ENCODE measurements at places on chromosomes 16 and 17.

- DNase-seq, result no peak
These were observed 23.5 kb downstream of the PLCD3 start for GRCh38 chr17:45108595-45109521.

DNA sequence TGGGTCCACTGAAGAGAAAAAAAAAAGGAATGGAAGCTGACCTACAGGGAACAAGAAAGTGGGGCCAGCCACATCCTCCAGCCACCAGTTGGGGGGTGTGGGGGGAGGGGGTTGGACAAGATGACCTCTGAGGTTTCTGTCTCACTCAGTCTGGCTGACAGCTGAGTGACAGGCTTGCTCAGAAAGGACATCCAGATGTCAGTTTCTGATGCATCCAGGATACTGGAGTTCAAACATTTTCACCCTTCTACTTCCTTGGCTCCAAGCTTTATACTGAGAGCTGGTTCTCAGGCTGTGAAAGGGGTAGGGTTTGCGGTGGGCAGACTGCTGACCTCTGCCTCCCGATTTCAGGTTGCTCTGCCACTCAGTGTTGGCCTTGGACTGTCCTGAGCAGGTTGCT, 2178.3 kb downstream of the TP53TG3F start:
- no peak for DNase-seq

DNA sequence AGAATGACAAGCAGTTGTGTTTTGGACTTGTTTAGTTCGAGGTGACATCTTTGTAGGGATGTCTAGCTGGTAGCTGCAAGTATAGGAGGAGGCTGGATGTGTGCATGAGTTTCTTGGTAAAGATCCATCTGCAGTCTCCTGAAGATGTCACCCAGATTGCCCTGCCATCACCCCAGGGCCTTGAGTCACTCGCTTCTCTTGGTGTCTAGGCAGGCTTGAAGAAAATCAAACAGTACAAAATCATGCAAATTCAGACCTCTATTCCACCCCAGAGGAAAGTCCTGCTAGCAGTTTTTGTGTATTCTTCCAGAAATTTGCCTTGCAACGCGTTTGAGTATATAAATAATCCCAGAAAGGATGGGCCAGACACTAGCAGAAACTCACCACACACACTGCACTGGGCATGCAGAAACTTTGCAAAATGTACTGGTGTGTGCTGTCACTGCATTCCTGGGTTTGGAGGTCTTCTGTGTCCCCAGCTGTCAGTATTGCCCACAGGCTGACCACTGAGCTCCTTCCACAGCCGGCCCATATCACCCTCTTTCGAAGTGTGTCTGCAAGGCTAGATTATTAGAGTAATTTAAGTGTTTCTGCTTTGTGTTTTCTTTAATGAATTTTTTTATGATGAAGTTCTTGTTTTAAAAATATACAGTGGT, 51.5 kb downstream of the TENT4B start:
- DNase-seq, result no peak

GRCh38 chr16:11456741-11457140, 111.5 kb downstream of the RMI2 start:
- DNase-seq, result no peak

GRCh38 chr16:57734925-57735754, 430 bp upstream of the KATNB1 start:
- DNase-seq, result peak; percentile 100

DNA sequence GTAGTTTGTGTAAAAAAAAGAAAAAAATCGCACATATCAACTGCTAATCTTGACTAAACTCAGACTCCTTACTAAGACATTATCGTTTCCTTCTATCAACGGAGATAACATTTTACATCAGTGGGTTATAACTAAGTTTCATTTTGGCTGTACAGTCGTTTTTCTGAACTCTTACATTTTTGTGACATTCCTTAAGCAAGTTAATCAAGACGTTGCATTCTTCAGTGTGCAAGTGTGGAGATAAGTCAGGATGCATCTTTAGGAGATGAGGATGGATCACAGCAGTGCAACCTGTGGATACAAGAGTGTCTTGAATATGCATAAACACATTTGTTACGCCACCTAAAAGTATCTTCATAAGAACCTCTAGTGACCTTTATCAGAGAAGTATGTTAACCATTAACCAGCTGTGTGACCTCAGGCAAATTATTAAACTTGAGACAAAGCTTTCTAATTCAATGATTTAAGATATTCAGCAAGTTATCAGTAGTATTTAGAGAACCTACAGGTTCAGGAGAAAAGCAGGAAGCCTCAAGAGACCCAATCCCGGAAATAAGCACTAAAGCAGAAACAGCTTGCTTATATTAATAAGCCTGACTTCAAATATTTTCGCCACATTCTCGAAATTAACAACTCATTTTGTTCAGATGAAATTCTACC, 9.4 kb downstream of the CMC2 start:
- no peak for DNase-seq

DNA sequence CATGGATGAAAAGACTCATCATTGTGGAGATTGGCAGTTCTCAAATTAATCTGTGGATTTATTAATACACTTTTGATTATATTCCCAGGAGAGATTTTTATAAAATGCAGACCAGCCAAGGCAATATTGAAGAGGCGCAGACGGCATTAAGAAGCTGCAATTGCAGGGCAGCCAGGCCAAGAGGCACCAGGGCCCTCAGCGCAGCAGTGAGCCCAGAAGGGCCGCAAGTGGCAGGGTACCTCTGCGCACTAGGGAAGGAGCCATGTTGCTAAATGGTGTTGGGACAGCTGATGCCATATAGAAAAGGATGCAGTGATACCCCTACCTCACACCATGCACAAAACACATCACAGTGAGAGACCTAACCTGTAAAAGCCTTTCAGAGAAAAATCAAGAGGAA, 36.6 kb upstream of the CHMP6 start:
- no peak for DNase-seq

DNA sequence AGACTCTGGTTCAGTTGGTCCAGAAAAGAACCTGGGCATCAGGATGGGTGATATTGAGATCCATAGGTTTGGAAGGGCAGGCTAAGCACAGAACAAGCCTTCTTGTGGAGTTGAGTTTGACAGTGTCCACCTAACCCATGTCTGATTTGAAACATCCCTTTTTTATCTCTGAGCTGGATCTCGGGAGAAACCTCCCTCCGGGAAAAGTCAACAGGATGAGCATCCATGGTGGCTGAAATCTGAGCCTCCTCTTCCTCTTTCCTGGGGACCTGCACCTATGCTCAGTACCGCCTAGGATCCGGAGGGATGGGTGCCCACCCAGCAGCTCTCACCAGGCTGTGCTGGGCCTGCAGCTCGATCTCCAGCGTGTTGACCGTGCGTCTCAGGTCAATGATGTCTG, 3.4 kb downstream of the KRT32 start:
- no peak for DNase-seq

DNA sequence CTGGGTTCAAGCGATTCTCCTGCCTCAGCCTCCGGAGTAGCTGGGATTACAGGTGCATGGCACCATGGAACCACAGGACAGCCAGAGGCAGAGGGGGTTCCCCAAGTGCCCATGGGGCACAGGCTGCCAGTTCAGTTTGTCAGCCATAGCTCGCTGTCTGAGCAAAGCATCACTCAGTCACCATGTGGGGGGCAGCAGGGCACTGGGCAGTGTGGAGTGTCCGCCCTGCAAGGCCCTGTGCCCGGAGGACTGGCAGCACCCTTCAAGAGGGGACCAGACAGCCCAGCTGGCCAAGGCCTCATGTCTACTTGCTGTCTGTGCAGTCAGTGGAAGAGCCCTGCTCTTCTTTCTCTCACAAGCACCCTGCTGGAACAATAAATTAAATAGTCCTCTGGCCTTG, 6.4 kb downstream of the ALYREF start:
- DNase-seq, result no peak
